ENCODE measurements at places on chromosomes 6 and 20. TPM values are rescaled to one million over a fixed set of nuclear protein-coding genes. Genes with fewer than 3 reads are reported as not detected.

DNA sequence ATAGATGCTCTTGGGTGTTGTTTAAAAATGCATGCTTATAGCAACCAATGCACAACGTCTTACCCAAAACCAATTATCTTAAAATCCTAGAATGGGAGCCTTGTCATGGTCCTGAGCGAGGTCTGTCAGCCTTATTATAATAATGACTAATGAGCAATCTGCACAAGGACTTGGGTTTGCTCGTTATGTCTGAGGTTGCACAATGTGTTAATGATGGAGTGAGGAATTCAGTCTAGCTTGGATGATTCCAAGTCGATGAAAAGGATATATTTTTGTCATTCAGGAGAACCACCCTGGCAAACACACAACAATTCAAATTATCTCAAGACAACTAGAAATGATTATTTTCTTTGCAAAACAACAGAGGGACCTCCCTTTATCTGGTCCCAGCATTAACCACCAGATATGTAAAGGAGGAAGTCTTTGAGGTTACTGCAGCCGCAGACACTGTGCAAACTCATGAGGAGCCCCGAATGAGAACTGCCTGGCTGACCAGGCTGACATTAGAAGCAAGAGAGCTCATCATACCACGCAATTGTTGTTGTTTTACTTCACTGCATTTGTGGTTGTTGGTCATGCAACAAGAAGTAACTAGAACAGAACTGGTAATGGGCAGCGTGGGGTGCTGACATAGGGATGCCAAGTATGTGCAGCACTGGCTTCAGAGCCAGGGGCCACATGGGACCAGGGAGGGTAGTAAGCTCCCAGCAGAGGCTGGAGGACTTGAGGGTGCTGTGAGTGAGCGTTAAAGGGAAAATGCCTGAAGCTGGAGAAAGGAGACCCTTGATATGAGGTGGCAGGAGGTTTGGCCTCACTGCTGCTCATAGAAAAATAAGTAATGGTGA is 488.3 kb downstream of the CDH26 start:
- no peak for DNase-seq

DNA sequence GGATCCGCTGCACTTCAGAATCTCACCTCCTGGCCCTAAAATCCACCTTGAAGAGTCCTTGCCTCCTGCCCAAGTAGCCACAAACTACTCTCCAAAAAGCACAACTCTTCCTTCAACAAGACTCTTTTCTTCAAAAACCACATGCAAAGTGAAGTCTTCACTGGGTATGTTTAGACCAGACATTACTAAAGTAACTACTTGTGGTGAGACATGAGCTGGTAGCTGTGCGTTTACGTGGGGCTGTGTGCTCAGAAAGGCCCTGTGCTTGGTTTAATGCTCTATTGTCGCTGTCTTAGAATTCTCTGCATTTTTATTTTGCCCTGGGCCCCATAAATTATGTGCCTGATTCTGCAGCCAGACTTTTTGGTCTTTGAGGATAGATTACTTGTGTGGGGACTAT is 104.4 kb upstream of the HDAC2 start:
- DNase-seq = no peak

GRCh38 chr6:88494401-88495140 is 328.4 kb upstream of the CNR1 start:
- DNase-seq = no peak

DNA sequence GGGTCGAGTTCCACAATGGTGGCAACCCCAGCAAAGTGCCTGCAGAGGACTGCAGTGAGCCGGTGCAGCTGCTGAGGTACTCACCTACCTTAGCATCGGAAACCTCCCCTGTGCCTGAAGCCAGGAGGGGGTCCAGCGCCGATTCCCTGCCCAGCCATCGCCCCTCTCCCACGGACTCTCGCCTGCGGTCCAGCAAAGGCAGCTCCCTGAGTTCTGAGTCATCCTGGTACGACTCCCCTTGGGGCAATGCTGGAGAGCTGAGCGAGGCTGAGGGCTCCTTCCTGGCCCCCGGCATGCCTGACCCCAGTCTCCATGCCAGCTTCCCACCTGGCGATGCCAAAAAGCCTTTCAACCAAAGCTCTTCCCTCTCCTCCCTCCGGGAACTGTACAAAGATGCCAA is 134.1 kb upstream of the CLDN20 start:
- no peak for DNase-seq

- DNase-seq = no peak
These were observed 55.7 kb downstream of the GPR63 start for GRCh38 chr6:96781557-96781956.

DNA sequence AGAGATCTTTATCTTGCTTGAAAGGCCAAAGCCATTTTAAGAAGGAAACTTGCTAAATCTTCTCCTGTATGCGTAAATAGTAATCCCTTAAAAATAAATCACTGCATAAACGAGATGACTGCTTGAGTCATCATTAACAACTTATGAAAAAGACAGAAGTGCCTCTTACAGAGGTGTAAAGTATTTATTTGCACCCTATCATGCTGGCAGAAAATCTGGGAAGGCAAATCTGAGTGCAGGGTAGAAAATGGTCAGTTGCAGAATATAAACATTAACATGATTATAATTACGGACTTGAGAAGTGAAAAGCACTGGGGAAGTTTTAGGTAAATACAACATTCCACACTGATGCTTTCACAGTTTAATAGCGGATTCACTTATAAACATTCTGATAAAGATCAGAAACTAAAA is 67.5 kb upstream of the FBXO30 start:
- DNase-seq = no peak

GRCh38 chr6:149003560-149003959 is 256.7 kb downstream of the UST start:
- DNase-seq = no peak

- DNase-seq = no peak
These were observed 50.3 kb downstream of the ADTRP start for GRCh38 chr6:11727998-11728961.

DNA sequence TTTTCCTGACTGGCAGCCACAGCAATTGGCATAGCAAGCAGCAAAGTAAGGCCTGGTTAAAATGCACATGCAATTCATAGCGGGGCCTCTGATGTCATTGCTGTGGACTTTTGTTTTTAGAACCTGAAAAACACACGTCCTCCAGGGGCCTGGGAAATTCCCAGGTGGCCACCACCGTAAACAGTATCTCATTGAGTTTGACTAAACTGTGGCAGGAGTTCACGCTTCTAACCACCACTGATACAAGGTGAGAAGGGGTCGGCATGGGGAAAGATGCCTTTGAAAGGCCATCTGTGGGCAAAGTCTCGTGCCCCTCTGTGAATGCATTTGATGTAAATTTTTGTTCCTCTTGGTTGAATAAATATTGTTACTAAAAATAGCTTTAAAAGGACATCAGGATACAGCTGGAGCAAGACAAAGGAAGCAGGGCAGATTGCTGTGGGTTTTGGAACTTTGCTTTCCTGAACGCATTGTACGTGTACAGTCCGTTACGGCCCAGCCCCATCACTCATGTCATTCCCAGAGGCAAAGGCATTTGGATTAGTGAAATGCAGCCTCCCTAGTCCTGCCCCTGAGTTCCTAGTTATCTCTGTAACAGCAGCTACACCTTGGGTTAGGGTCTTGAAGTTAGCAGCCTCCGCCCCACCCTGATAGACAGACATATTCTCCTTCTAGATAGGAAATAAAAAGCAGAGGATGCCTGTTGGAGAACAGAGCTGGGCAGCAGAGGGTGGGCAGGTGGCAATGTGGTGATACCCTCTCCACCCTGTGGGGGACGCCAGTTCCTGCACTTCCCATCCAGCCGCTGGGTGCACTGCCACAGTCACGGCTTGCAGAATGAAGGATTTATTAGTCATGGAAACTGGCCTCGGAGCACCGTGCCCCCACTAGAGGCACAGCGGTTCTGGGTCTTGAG is 80.3 kb downstream of the ZDHHC14 start:
- DNase-seq = peak; percentile 7

DNA sequence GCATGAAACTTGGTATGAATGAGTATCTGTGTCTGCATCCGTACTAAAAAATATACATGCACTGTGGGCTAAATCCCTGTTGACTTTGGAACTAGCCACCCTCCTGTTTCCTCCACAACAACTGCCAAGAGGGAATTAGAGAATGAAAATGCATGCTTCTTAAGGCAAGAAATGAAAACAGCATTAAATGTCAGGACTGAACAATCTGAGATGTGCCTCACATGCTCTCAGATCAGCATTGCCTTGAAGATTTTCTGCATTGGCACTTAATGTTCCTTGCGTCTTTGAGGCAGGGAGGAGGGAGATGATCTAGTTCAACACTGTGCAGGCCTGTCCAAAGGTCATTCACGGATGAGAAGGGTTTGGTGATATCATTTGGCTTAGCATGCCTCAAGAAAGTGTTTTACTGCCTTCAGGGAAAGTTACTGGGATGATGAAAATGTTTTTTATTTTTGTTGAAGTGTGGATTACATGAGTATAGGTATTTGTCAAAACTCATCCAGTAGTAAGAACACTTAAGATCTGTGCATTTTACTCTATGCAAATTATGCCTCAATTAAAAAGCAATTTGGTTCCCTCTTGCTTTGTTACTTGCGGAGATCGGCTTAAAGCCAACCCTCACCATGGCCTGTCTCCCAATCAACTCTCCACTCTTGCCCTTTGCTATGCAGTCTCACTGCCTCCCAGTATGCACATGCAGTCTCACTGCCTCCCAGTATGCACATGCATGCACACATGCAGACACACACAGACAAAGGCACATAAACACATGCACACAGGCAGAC is 47.5 kb upstream of the RIN2 start:
- DNase-seq = peak; percentile 52

DNA sequence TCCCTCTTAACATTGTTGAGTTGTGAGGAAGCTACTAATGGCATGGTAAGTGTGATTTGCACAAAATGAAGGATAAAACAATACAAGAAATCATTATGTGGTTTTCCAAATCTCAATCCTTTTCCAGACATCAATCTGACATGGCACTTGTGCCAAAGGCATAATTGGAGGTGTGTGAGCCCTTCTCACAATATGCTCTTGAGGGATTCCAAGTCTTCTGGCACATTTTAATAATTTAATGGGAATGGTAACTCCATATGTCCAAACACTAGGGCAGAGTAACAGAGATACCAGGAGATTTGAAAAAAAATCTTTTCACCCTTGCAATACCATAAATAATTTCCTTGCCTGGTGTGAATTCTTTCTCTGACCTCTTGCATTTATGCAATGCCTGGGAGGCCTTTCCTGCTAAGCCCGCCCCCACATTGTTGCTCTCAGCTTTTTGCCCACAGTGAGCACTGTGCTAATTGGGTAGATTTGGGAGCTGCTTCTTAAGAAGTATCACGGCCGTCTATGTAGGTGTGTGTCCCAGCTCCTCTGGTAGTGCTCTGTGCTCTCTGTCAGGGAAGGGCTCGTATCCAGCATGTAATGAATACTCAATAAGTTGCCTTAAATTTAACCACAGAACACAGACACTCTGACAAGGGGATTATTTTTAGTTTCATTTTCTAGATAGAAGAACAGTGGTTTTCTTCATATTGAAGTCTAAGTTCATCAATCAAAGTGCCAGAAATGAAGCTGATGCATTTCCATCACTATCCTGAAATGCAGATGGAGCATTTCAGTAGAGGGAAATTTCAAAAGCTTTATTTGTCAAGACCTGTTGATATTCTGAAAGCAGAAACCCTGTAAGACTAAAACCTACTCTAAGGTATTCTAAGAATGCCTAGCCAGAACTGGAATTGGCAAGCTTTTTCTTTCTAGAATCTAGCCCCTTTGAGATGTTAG is 54.4 kb upstream of the CEP85L start:
- DNase-seq = peak; percentile 34

DNA sequence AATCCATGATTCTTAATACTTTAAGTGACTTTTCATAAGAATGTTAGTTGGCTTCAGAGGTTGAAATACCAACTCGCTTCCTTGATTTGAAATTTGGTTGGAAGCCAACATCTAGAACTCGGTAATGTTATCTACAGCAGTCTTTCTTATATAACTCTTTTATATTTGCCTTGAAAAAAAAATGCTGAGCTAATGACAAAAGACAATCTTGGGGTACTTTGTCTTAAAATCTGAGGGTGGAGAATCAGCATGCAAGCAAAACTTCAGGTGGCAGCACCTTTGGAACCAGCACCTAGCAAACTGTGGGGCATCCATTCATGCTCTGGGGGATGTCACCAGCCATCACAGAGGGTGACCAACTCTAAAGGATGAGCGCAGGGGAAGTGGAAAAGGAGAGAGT is 76.3 kb downstream of the PDE10A start:
- DNase-seq = no peak

DNA sequence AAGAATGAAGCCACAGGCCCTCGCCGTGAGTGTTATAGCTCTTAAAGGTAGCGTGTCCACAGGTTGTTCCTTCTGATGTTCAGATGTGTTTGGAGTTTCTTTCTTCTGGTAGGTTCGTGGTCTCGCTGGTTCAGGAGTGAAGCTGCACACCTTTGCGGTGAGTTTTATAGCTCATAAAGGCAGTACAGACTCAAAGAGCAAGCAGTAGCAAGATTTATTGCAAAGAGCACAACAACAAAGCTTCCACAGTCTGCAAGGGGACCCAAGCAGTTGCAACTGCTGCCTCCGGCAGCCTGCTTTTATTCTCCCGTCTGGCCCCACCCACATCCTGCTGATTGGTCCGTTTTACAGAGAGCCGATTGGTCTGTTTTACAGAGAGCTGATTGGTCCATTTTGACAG is 5.2 kb downstream of the HIVEP1 start:
- DNase-seq = no peak

GRCh38 chr20:16314748-16315159 is 258.5 kb downstream of the KIF16B start:
- no peak for DNase-seq

DNA sequence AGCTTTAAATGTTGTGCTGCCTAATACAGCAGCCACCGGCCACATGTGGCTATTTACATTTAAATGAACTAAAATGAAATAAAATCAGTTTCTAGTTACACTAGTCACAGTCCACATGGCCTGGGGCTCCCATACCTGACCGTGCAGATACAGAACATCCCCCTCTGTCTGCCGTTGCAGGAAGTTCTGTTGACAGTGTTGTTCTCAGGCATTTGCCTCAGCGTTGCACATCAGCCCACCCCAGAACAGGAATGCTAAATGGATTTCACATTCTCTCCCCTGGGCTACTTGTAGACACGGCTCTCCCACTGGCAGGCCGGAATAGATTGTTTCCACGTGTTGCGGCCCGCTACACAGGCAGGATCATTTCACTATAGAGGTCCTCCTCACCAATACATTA is 26.3 kb downstream of the JAG1 start:
- peak; percentile 21 for DNase-seq

DNA sequence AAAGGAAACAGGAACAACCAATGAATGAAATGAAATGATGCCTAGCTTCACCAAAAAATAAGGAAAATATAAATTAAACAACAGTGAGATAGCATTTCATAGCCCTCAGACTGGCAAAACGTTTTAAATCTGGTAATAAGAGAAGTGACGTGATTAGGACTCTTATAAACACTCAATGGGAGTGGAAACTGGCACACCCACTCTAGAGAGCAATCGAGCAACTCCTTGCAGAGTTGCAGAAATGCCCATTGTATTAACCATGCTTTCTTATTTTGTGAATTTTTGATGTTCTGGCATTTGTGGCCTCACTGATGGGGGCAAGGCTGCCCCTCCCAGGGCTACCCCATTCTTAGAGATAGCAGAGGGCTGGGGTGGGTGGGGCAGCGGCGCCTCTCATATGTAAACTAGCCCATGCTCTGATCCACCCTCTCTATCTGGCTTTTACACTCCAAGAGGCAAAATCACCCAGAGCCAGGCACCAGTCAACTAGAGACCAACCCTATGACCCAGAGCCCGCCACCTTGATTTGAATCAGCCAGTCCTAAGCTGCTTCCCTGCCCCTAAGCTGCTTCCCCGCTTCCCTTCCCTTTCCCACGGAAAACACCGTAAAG is 6.4 kb upstream of the PNPLA1 start:
- DNase-seq = no peak

The DZANK1 gene
- 1.9 TPM for total RNA-seq

The KCNK15 gene
- total RNA-seq = not detected

The EYA4 gene
- total RNA-seq = 36.8 TPM

The OXT gene
- not detected for total RNA-seq

The ENPP5 gene
- not detected for total RNA-seq
